ENCODE measurements at places on chromosomes 11 and 22.
A peak's percentile ranks its signal among the peaks of the same experiment; 100 is the strongest.

GRCh38 chr11:13174090-13174489 lies 103.5 kb upstream of the BMAL1 start:
- DNase-seq = no peak

DNA sequence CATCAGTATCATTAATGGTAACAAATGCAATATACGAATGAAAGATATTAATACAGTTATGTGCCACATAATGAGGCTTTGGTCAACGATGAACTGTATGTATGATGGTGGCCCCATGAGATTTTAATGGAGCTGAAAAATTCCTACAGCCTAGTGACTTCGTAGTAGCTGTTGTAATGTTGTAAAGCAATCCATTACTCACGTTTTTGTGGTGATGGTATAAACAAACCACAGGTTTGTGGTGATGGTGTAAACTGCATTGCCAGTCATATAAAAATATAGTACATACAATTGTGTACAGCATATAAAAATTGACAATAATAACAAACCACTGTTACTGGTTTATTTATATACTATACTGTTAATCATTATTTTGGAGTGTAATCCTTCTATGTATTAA lies 27.4 kb upstream of the GRIA4 start:
- DNase-seq = no peak

DNA sequence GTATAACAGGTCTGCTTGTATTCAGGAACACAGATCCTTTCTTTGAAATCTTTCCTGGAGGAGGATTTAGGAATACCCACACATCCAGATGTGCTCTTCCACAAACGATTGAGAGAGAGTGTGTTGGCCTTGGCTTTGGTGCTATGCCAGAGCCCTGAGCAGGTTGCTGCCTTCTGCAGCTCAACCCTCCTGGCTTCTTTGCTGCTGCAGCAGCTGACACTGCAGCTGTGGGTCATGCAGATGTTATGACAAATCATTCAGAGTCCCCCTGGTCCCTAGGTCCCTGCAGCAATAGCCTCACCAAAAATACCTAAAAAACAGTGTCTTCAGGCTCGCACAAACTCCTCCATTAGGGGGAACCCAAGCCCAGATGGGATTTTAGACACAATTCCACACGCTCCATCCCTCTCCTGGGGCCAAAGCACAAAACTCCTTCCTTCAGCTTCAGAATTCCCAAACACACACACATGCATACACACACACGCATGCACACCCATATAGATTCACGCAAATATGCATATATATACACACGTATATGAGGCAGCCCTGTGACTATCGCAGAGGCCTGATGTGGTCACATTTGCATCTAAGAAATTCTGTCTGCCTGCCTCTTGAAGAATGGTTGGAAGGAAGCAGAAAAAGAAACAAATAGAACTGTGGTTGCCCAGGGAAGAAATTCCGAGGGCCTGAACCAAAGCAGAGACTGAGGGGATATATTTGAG lies 35.4 kb downstream of the SLN start:
- DNase-seq = no peak

DNA sequence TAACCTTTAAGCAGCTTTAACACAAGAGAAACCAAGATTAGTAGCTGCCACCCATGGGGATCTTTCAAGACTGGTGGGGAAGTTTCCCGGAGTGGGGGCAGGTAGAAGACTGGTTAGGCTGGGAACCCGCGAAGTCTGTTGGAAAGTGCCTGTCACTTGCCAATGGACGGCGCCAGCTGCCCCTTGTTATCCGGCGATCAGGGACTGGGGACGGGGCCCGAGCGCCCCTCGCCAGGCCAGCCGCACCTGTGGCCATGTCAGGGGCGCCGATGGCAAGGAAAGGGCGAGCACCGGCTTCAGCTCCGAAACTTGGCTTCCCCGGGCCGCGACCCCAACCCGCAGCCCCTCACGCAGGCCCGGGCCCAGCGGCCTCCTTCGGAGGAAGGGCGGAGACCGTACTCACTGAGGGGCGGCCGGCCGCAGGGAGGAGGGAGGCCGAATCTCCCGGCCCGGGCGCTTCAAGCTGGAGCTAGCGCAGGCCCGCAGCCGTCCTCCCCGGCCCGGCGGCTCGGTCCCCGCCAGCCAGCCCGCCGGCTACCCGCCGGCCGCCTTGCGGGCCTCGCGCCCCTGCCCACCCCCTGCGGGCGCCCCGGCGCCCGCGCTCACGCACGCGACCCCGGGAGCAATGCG lies 539 bp downstream of the EIF4ENIF1 start:
- DNase-seq = peak; percentile 60

DNA sequence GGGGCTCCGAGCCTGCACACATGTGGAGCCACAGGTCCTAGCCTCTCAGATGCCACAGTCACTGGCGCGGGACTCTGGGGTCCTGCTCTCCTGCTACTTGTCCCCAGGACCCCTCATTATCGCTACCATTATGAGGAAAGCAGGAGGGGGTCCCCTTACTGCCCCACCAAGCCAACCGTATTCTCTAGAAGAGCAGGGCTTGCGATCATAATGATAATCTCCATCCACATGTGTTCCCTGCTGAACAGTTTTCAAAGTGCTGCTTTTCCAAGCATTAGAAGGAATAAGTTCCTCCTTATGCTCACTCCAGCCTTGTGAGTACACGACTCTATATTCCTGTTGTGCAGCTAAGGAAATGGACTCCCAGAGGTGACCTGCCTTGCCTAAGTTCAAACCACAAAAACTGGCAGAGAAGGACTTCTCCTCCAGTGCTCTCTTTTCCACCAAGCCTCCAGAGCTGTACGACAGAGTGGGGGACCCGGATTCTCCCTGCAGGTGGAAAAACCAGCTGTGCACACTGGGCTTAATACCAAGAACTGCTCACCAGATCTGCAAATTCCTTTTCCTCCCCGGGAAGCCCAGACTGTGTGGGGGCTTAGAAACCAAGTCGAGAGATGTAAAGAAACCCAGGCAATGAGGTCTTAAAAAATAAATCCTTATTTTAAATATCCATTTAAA lies 92.8 kb upstream of the DRD2 start:
- DNase-seq = no peak

DNA sequence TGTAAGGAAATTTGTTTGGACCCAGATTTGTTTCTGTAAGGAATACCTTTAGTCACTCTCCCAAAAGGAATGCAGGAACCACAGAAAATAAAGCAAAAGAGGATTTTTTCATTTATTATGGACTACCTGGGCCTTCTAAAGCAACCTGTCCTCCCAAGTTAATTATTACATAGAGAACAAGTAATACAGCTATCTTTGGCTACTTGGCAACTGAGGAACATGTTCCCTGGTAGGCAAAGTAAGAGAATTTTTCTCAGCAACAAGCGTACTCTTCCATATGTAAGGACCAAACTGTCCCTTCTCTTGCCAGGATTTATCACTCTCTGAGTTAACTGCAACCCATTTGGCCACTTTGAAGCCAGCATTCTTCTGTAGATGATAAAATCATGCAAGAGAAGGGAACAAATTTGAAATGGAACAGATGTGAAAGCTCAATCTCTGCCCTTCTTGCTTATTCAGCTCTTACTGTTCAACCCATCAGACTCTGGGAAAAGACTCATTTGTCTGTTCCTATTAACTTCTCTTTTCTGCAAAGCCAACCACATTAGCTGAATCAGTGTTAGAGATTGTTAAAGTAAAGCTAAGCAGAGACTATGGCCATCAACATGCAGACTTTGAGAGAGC lies 190.2 kb downstream of the SWAP70 start:
- no peak for DNase-seq

GRCh38 chr22:21759093-21759492 lies 23.5 kb upstream of the YPEL1 start:
- DNase-seq = no peak

DNA sequence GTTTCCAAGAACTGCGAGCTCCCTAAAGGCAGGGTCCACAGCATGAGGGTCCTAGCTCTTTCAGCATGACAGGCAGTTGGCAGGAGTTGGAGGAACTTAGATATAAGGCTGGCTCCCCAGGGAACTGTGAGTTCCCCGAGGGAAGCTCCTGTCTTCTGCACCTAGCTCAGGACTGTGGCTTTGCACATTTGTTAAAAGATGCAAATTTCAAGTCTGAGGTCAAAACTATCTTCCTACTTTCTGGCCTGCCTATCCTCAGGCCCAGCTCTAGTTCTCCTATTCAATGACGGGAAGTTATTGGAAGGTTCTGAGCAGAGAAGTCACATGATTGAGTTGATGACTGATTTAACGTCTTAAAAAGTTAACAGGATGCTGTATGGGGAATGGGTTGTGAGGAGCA lies 11.7 kb upstream of the UCP3 start:
- no peak for DNase-seq

DNA sequence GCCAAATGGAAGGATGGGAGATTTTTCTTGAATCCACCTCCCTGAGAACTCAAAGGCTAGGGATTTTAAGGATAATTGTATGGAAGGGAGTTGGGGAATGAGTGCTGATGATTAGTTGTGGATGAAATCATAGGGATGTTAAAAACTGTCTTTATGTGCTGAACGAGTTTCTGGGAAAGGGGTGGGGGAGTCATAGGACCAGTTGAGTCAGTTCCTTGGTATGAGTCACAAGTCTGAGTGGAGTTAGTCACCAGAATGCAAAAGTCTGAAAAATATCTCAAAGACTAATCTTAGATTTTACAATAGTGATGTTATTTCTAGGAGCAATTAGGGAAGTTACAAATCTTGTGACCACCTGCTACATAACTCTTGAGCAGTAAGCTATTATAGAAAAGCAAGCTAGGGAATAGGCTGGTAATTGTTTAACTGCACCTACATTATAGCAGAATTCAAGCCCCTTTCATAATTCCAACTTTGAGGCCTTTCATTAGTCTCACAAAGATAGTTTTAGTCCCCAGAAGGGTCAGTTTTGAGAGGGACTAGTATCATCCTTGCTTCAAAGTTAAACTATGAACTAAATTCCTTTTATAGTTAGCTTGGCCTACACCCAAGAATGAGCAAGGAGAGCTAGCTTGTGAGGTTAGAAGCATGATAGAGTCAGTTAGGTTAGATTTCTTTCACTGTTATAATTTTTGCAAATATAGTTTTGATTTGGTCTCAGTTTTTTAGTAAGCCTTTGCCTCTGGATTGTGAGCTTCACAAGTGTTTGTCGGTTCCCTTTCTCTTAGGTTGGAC lies 668.0 kb downstream of the ETS1 start:
- peak; percentile 13 for DNase-seq

DNA sequence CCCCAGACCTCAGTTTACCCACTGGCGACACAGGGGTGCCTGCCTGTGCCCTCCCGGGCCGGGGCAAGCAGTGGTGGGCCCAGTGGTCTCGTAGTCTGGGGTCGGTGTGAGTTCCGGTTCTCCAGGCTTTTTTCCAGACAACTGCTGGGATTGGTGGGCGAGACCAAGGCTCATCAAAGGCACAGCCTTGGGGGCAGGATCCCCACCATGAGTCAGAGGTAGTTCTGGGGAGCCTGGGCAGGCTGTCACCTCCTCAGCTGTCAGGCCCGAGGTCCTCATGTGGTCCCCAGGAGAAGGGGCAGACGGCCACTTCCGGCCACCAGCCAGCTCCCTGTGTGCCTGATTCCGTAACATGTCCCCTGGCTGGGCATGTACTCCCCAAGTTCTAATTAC lies 827 bp upstream of the MUC2 start:
- no peak for DNase-seq

DNA sequence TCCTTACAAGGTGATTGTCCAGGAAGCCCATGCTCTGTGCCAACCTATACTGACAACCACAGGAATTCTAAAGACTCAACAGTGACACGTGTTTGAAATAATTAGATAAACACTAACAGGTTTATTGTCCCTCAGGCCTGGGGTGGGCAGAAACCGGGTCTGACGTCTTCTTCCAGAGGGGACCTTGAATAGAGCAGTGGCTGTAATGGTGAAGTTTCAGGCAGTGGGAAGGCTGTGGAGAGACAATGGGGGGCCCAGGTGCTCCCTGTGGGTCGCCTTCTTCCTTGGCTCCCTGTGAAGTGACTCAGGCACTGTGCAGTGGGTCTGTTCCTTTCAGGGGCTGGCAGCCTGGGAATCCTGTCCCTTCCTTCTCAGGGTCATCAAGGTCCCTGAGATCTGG lies 54.6 kb downstream of the OTOG start:
- no peak for DNase-seq

- no peak for DNase-seq
Observed at GRCh38 chr22:46876357-46876934, 114.0 kb downstream of the TBC1D22A start.

DNA sequence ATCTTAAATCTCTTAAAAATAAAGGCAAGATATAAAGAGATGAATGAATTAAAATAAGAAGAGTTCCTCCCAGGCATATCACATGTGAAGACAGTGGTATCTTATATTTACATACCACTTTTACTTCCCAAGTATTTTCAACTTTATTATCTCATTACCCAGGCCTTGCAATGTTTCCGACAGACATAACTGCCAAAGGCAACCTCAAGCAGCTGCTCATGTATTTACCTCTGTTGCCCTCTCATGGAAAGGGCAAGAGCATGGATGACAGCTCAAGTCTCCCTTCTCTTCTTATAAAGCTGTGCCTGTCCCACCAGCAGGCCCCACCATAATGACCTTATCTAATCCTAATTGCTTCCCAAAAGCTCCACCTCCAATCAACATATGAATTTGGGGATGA lies 894.2 kb downstream of the NTM start:
- DNase-seq = no peak

GRCh38 chr22:41534219-41534618 lies 10.1 kb downstream of the POLR3H start:
- no peak for DNase-seq

DNA sequence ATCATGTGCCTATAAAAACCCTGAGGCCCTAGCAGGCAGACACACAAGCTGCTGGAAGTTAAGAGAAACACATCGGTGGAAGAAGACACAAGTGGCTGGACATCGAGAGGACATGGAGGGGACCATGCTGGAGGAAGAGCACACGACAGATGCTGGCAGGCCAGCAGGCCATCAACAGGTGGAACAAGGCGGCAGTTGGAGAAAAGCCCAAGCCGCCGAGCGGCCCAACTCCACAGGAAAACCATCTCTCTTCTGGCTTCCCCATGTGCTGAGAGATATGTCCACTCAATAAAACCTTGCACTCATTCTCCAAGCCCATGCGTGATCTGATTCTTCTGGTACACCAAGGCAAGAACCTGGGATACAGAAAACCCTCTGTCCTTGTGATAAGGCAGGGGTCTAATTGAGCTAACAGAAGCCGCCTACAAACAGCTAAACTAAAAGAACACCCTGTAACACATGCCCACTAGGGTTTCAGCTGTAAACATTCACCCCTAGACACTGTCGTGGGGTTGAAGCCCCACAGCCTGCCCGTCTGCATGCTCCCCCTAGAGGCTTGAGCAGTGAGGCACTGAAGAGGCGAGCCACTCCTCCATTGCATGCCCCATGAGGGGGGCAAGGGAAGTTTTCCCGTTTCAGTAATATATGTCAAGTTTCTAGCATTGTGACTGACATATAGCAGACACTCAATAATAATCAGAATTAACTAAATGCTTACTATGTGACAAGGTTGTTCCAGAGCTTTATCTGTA lies 39.0 kb upstream of the MMP20 start:
- DNase-seq = peak; percentile 29
